ENCODE measurements at places on chromosomes 1 and 21.

DNA sequence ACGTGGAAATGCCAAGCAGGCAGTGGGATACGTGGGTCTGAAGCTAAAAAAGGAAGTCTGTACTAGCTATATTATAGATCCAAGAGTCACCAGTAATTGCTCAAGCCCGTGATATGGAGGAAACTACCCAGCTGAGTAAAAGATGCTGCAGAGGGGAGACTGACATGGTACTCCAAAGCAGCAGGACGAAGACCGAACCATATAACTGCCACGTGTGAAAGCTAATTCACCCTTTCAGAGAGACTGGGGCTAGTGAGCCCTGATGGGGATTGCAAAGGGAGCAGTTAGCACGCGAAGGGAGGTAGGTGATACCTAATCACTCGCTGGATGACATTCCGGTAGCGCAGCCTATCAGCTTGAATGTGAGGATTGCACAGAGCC, 316 bp downstream of the AP4B1 start:
- no peak for DNase-seq

- no peak for DNase-seq
Measured at GRCh38 chr1:6163973-6164617, 16.0 kb downstream of the CHD5 start.

DNA sequence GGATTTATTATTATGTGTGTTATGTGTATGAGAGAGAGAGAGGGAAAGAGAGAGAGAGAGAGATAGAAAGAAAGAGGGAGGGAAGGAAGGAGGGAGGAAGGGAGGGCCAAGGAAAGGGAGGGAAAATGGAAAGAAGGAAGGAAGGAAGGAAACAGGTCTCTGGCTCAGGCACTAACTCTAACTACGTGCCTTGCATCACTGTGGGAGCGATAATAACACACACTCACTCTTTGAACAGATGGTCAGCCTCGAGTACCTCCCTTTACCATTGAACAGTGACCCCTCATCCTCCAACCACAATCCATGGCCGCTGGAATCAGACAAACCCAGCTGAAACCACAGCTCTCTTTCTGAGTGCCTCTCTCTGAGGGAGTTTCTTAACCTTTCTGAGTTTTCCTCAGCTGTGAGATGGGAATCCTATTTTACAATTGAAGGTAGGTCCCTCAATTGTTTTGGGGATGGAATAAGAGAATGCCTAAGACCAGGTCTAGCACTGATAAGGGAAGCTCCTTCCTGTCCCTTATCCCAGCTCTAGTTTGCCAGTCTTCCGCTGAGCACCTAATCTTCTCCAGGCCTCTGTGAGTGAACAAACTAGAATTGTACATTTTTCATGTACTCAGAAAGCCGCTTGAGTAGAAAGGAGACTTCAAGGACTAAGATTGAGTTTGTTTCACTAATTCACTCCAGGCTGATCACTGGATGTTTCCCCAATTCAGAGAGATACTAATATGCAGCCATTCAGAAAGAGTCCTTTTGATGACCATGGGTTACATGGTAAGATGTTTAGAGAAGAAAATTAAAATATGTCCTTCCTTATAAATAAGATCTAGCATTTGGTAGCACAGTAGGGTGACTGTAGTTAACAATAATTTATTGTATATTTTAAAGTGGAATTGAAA, 62.8 kb downstream of the IRF2BP2 start:
- DNase-seq: no peak

- no peak for DNase-seq
Measured at GRCh38 chr21:38920631-38921398, 115.1 kb downstream of the ETS2 start.

GRCh38 chr1:159826441-159827101, at the start of gene SLAMF8:
TSS of gene SLAMF8 (plus strand) at chr1:159826873. CDS start at chr1:159826899, 26 bp downstream.
- no peak for DNase-seq

DNA sequence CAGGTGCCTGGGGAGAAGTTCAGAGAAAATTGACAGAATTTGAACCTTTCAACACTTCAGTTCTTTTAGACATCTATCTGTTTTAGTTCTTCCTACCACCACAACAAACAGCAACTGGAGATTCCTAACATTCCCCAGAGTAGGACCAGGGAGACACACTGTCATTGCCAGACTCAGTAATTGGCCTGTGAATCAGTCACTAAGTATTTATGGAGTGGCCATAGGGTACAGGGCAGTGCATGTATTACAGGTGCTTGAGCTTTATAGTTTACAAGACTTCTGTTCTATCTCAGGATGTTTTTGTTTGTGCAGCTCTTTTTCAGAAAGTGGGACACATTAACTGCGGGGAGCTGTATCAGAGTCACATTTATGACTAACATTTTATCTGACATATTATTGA, 1.7 kb downstream of the CDC14A start:
- DNase-seq: no peak

GRCh38 chr1:97145321-97145956, 423.9 kb downstream of the PTBP2 start:
- no peak for DNase-seq

DNA sequence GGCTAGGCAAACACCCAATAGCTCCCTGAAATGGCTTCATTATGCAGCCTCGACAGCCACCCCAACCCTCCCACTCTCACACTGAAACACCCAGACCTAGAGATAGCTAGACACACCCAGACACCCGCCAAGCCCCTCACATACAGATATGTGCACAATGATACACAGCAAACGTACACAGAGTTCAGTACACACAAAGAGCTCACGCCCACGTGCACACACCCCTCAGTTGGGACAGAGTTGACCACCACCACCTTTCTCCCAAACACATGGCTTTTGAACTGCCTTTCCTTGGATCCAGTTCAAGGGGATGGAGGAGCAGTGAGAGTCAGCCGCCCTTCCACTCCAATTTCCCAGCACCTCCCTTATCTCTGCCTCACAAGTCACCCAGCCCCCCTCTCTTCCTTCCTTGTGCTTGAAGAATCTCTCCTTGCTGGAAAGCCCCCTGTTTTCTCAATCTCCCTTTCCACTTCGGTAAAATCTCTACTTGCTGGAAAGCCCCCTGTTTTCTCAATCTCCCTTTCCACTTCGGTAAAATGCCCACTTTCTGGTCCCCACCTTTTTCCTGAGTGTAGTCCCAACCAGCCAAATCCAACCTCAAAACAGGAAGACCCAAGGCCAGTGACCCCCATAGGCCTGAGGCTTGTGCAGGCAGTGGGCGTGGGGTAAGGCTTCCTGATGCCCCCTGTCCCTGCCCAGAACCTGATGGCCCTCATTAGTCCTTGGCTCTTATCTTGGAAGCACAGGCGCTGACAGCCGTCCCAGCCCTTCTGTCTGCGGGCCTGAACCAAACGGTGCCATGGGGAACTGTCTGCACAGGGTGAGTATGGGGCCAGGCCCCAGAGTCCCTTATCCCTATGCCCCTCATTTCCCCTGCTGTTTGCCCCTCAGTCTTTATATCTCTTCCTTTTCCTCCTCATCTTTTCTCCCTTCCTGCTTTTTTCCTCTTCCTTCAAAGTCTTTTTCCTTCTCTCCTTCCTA, at the start of gene ACKR1:
ACKR1 (plus strand) TSS at position 715 of the 981 bp plus-strand sequence; CDS start at position 800, 85 bp downstream.
- no peak for DNase-seq

GRCh38 chr1:26307363-26307781, 936 bp upstream of the UBXN11 start:
- no peak for DNase-seq

DNA sequence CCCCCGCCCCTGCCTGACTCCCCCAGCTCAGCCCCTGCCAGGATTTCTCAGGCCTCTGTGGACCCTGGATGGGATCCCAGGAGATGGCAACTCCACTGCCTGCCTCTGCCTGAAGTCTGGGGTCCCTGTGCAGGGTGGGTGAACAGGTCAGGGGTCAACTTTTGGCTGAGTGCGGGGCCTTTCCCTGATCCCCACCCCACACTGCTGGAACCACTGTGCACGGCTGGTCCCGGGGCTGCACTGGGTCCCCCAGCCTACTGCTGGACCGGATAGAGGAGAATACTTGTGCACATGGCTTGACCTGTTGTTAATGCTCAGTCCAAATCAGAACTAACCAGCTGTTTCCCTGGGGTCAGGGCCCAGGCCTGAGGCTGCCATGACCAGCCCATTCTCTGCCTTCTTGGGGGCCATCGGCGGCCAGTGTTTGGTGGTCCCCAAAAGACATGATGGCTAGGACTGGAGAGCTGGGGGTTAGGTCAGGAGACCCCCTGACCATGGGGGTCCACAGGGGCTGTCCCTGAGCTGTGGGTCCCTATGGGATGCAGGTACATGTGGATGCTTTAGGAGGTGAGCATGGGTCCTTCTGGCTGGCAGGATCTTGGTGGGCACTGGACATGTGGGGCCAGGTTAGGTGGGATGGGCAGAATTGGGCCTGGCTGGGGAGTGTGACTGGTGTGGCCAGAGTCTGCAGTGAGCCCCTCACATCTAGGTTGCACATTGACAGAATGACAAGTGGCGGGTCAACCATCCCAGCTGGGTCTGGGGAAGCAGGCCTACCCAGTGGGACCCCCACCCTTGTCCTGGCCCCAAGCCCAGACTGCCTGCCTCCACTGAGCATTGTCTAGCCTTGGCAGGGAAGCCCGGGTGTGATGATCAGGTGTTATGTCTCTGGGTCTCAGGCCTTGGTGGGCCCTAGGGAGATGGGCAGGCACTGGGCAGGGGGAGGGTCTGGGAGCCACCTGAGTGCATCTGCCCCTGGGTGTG, 19.0 kb upstream of the ZNF678 start:
- DNase-seq: no peak

GRCh38 chr1:11918799-11919519, 7.3 kb downstream of the KIAA2013 start:
- no peak for DNase-seq

DNA sequence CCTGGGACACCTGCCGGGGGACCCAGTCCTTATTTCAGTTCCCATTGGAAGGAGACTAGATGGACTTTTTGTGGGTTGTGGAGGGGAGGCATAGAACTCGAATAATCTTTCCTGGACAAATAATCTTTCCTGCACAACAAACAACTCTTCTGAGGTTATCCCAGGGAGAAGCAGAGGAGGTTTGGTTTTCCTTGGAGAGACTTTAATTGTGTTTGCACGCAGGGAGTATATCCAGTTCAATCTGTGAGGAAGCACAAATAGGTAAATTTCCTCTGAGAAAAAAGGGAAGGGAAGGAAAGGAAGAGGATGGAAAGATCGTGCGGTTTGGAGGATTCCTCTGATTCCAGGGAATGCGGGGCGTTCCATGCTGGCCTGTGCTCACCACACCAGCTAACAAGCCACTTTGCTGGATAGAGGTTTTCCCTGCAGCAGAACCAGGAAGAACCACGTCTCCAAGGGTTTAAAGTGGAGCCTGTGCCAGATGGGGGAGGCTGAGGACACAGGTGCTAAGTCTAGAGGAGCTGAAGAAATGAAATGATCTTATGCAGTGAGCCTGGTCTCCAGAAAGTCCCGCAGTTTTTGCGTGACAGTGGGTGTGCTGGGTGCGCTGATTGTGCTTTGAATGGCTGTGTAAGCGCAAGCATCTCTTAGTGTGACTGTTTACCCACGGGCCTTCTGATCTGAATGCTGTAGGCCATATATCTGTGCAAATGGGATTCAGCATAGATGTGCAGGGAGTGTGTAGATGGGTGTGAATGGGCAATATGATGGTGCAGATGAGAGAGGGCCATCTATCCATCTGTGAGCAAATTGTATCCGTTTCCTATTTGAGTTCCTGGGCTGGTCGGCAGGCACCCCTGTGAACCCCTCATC, 7.6 kb downstream of the PAX7 start:
- DNase-seq: no peak
